Activated T-cell treated with anti-CD3 and anti-CD28 coated beads, Interleukin-2, amount 50 U/mL, for 72 hours (primary cell): ENCODE measurements at places on chromosomes 5 and 9. TPM values are rescaled to one million over a fixed set of nuclear protein-coding genes. Genes with fewer than 3 reads are reported as not detected.

Gene IL13
- 8.0 TPM for total RNA-seq

Gene CER1
- not detected for total RNA-seq

Gene MSX2
- 0.38 TPM for total RNA-seq

Gene KIAA0825
- total RNA-seq, result 1.0 TPM

DNA sequence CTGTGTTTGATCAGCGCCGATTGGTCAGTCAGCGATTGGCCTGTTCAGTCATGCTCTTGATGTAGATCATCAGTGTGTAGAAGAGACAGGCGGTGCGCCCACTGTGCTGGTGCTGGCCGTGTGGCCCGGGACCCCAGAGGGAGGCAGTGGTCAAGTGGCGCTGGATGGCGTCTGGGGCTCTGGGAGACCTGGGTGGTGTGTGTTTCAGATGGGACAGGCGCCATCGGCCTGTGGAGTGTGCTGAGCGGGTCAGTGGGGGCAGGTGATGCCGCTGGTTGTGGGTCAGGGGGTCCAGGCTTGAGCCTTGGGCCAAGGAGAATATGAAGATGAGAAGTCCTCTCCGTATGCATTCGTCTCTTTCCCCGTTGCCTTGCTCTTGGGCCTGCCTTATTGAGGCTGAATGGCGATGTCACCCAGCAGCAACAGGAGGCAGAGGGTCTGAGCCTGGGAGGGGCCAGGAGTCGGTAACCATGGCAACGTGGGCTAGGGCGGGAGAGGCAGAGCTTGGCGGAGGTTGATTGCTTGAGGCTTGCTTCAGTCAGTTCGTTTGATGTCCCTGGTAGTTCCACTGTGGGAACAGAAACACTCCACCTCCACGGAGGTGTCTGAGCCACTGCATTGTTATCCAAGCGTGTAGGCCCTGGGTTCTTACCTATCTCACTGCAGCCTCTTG is 117.8 kb upstream of the CACNA1B start:
- DNase-seq, result no peak

DNA sequence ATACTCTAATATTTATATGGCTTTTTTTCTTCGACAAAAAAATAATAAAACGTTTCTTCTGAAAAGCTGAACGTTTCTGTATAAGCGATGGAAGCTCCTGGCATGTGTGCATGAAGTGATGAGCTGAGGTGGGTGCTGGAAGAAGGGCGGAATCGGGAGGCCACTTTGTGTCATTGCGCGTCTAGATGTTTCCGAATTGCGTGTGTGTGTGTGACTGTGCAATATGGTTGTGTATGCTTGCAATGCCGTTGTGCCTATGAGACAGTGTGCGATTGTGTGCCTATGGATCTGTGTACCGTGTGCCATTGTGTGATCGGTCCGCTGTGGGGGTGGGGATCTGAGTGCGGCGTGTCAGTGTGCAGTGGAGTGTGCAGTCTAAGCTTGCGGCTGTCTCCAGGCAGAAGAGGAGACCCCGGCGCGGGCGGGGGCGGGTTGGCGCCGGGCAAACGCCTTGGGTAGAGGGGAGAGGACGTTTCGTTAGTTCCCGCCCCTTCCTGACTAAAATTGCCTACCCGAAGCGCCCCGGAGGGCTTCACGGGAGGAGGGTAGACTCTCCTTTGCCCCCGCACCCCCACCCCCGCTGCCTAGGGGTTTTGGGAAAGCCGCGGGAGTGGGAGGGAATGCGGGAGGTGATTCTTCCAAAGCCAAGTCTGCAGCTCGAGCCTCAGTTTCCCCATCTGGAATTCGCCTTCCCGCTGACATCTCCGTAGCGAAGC is 24.2 kb downstream of the PCDHGC5 start:
- peak; percentile 41 for DNase-seq

DNA sequence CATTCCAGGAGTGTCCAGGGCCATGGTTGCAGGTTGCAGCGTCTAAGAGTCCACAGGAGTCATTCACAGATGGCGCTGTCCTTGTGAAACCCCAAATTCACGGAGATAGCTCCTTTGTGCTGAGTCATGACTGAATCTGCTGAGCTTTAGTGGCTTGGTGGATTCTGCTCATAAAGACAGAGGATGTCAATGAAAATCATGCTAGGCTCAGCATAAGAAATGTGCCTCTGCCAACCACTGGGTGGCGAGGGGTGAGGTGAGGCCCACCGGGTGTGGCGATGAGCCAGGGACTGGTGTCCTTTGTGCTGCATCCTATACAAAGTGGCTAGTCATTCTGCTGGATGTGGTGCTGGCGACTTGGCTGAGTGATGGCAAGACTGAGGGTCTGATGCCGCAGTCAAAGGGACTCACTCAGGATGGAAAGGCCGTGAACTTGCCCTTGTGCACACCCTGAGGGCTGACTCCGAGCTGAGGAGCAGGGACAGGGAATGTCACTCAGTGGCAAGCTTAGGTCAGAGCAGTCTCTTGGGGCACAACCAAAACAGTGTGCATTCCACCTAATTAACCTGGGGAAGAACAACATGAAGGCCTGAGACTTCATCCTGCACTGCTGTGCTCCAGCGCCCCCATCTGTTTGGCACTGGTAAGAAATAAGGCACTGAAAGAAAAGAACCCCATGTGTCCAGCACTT is 71.5 kb downstream of the DAP start:
- DNase-seq, result peak; percentile 38

- no peak for DNase-seq
Observed at GRCh38 chr9:29640507-29640906, 2067.2 kb upstream of the C9orf72 start.

- DNase-seq, result no peak
Observed at GRCh38 chr9:37917801-37918664, 14.1 kb upstream of the SLC25A51 start.

DNA sequence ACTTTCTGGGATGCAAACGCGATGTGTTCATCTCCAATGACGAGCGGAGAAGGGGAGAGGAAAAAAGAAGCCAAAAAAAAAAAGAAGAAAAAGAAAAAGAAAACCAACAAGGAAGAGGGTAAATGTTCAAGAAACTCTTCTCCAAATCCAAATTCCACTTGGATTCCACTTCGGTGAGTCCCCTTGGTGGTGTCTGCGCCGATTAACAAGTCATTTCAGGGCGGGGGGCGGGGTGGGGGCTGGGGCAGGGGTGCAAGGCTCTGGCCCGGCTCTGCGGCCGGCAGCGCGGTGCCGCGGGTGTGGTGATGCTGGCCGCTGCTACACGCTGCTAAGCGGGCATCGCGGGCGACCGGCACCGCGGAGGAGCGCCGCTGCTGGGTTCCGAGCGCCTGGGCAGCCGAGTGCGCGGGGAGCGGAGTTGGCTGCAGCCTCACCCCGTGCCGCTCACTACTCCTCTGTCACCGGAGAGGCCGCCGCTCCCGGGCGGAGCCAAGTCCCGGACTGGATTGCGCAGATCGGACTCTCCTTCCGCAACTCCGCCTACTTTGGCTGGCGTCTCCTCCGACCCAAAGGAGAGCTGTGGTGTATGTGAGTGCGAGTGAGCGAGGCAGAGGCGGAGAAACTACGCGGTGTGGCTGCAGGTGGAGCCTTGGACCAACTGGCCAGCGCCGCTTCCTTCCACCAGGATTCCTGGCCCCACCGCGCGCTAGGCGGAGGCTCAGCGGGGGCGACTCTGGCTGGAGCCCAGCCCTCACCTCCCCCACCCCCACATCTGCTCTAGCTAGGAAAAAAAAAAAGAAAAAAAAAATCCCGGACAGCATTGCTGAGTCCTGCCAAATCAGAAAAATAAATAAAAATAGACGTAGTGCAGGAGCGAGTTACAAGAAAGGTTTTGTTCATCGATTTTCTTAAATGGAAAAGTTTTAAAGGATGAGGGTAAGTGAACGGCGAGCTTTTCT is at the start of gene SEMA6A:
Gene SEMA6A, minus strand, starts transcription at position 457 of the 959 bp plus-strand sequence. CDS start 69,879 bp downstream, outside the sequence.
- peak; percentile 76 for DNase-seq

DNA sequence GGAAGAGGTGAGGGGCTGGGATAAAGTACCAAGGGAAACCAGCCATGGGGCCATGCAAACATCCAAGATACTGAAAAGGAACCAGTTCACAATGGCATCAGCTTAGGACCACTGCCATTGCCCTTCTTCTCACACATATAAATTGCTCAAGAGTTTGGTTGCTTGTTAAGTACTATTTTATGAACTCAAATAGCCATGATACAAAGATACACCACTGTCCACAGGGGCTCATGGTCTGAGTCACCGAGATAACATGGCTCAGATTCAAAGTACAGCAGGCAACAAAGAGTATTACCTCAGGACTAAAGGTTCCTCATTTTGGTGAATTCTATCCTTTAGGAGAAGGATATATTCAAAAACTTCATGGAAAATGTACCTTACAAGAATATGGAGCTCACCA is 55.6 kb downstream of the FANCC start:
- DNase-seq, result no peak

GRCh38 chr9:127161081-127161624 is 38.7 kb upstream of the ANGPTL2 start:
- DNase-seq, result no peak

DNA sequence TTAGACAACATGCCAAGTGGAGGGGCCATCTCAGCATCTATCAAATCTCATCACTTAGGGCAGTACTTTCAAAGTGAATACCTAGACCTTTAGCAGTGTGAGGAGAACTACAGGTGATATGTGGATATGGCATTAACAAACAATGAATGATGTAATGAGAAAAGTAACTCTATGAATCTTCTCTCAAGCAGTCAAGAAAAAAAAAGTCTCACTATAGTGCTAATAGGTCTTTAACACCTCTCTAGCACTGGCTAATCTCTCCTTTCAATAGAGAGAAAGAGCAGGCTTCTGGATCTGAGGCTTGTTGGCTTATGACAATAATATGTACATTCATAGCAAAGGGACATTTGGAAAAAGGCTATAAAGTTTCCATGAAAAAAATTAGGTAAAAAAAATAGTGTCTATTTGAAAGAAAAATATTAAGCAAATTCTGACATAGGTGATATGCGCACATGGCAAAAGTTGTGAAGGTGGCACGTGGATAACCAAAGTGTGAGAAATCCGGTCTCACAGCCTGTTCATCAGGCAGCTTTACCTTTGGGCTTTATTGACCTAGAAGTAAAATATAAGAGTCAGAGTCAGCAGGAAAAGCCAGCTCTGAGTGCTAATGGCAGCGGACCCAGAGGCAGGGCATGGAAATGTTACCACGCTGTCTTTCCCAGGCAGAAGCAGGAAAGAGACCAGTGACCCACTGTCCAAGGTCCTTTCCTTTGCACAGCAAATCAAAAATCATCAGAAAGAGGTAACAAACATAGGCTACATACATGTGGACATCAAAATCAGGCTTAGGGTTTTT is 203.4 kb downstream of the EFNA5 start:
- no peak for DNase-seq

- DNase-seq, result no peak
Observed at GRCh38 chr9:6960777-6961176, 203.0 kb downstream of the KDM4C start.

GRCh38 chr5:54703133-54703532 is 185.6 kb downstream of the SNX18 start:
- DNase-seq, result no peak

DNA sequence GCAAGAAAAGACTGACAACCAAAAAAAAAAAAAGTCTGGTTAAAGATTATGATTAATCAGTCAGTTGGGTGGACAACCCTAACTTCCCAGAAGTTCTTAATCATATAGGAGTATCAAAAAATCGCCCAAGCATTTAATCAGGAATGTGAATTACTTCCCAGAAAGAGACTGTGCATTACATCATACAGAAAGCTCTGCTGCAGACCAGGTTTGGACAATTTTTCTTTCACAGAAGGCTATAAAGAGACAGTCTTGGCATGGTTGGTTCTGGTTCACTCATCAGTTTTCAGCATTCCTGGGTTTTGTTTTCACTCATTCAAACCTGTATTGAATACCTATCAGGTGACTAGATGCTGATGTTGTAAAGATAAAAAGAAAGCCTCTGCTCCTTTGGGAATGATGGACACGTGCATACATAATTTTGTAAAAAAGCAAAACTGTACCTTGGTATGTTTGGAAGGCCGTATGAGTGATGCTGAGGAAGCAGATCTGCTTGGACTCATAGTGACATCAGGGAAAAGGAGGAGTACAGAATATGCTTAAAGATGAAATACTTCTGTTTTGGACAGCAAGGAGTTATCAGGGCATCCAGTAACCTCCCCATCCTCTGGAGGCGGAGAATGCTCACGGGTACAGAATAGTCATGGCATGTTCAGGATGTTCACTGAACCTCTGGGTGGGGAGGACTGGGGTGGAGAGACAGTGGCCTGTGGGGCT is 178.4 kb downstream of the GNA14 start:
- no peak for DNase-seq

GRCh38 chr5:103624035-103624480 is 61.5 kb upstream of the NUDT12 start:
- no peak for DNase-seq

DNA sequence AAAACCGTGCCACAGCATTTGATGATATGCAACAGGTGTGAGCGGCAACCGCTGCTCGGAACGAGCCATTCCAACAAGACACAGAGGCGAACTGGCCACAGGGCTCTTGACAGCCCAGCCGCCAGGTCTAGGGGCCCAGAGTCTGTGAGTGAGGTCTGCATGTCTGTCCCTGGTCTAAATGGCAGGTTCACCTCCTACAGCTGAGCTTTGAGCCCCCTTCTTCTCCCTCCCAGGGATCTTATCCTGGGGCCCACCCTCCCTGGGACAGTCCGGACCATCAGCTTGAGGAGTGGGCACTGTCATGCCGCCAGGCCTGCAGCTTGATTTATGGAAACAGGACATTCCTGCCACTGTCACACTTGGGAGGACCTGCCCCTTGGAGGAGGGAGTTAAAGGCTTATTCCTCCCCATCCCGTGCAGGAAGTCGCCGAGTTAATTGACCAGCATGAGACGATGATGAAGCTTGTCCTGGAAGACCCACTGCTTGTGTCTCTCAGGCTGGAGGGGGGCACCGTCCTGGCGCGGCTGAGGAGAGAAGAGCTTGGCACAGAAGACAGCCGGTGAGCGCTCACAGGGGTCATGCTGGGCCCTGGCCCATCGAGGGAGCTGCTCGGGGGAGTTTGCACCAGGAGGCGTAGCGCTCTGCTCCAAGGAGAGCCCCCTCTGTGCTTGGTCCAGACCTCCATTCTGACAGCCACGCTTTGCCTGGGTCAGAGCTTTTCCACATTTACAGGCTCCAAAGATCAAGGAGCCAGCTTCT is 35.5 kb upstream of the LRRC14B start:
- no peak for DNase-seq

DNA sequence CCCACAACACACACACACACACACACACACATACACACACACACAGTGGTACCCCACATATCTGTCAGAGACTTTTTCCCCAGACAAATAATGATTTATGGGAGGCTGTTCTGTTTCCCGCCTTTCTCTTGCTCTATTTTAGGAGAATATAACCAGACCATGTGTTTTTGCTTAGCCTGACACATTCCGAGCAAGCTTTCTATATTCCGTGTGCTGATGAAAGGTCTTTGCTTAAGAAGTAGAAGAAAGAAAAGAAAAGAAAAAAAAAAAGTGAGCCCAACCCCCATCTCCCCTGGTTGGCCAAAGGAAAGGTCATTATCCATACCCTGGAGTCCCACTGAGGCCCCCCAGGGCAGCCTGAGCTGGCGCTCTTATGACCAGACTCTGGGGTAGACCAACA is 338.6 kb downstream of the SLIT3 start:
- DNase-seq, result no peak
